ENCODE measurements at places on chromosomes 6 and 20. TPM values are rescaled to one million over a fixed set of nuclear protein-coding genes. Genes with fewer than 3 reads are reported as not detected.

APCDD1L gene
- 4.1 TPM for total RNA-seq

SLC13A3 gene
- total RNA-seq: 2.2 TPM

PDYN gene
- total RNA-seq: not detected

GSTA2 gene
- total RNA-seq: not detected

ZNF217 gene
- total RNA-seq: 11.2 TPM

Data from bronchial smooth muscle cell (primary cell).